Smooth muscle cell of the pulmonary artery (primary cell): ENCODE measurements at places on chromosomes 6 and 20. TPM values are rescaled to one million over a fixed set of nuclear protein-coding genes. Genes with fewer than 3 reads are reported as not detected.

NOX3 gene
- total RNA-seq: not detected in 2 replicates

HLA-F gene
- total RNA-seq: 2.9 and 6.7 TPM in 2 replicates

PNPLA1 gene
- total RNA-seq: 0.03 and 0.07 TPM in 2 replicates

ZC2HC1B gene
- total RNA-seq: not detected in 2 replicates

MC3R gene
- not detected in 2 replicates for total RNA-seq

CLDN20 gene
- total RNA-seq: not detected in 2 replicates

KCNQ2 gene
- not detected in 2 replicates for total RNA-seq

SLC35D3 gene
- total RNA-seq: not detected in 2 replicates

RAD21L1 gene
- 0.13 and 0.53 TPM in 2 replicates for total RNA-seq

KCNK5 gene
- total RNA-seq: 0.03 and 0.07 TPM in 2 replicates

RAMACL gene
- total RNA-seq: 1.6 and 2.0 TPM in 2 replicates

TCP11 gene
- 0.07 and 0.26 TPM in 2 replicates for total RNA-seq

SLC17A1 gene
- not detected in 2 replicates for total RNA-seq

SNX3 gene
- total RNA-seq: 155 and 207 TPM in 2 replicates

KIF25 gene
- total RNA-seq: 0.72 TPM in 1 of 2 replicates, not detected in the other

LY6G6C gene
- total RNA-seq: not detected in 2 replicates

GABRR1 gene
- total RNA-seq: not detected in 2 replicates

BMP6 gene
- 38.6 and 57.1 TPM in 2 replicates for total RNA-seq

C20orf141 gene
- not detected in 2 replicates for total RNA-seq

HLA-B gene
- total RNA-seq: 299 and 693 TPM in 2 replicates

DEF6 gene
- total RNA-seq: 0.59 and 1.7 TPM in 2 replicates

PBOV1 gene
- not detected in 2 replicates for total RNA-seq

FAM217A gene
- not detected in 2 replicates for total RNA-seq

MICA gene
- total RNA-seq: 45.9 and 164 TPM in 2 replicates

FAXC gene
- 0.26 and 0.59 TPM in 2 replicates for total RNA-seq

PPIL6 gene
- total RNA-seq: 3.3 and 5.0 TPM in 2 replicates

EFCAB8 gene
- total RNA-seq: 0.33 TPM in 1 of 2 replicates, not detected in the other

ABHD16B gene
- total RNA-seq: not detected in 2 replicates

RAET1L gene
- total RNA-seq: not detected in 2 replicates

UBE2C gene
- total RNA-seq: 2.1 and 7.9 TPM in 2 replicates

COL9A3 gene
- 0.39 and 0.50 TPM in 2 replicates for total RNA-seq

LYRM2 gene
- total RNA-seq: 18.8 and 20.1 TPM in 2 replicates

PRELID3B gene
- 66.5 and 71.0 TPM in 2 replicates for total RNA-seq

ZNF831 gene
- total RNA-seq: not detected in 2 replicates

NFKBIE gene
- total RNA-seq: 2.7 and 3.5 TPM in 2 replicates

CCHCR1 gene
- total RNA-seq: 13.7 and 14.9 TPM in 2 replicates

TNXB gene
- 9.8 and 66.7 TPM in 2 replicates for total RNA-seq

GGTLC1 gene
- total RNA-seq: not detected in 2 replicates

PNLDC1 gene
- total RNA-seq: 0.07 and 0.20 TPM in 2 replicates

VGLL2 gene
- not detected in 2 replicates for total RNA-seq

SYCP2 gene
- 0.36 and 1.2 TPM in 2 replicates for total RNA-seq

PRDM1 gene
- total RNA-seq: 0.96 and 2.3 TPM in 2 replicates

PSMG4 gene
- total RNA-seq: 21.7 and 28.2 TPM in 2 replicates

OR12D3 gene
- not detected in 2 replicates for total RNA-seq

PACSIN1 gene
- 0.07 TPM in 1 of 2 replicates, not detected in the other for total RNA-seq

TRPC4AP gene
- 89.4 and 108 TPM in 2 replicates for total RNA-seq

HLA-DRB1 gene
- 1.3 TPM in 1 of 2 replicates, not detected in the other for total RNA-seq

HLA-DPA1 gene
- 0.17 and 3.8 TPM in 2 replicates for total RNA-seq

RFX6 gene
- not detected in 2 replicates for total RNA-seq

RAET1E gene
- total RNA-seq: 0.17 and 0.26 TPM in 2 replicates

GPR63 gene
- total RNA-seq: 0.20 and 0.52 TPM in 2 replicates

PPP1R14C gene
- 2.1 and 7.4 TPM in 2 replicates for total RNA-seq

RHAG gene
- not detected in 2 replicates for total RNA-seq

DEFB132 gene
- total RNA-seq: not detected in 2 replicates

TSPO2 gene
- not detected in 2 replicates for total RNA-seq

KHDC1L gene
- not detected in 2 replicates for total RNA-seq
